Inflammatory macrophage treated with lipopolysaccharide for 1 hour (primary cell): ENCODE measurements at places on chromosomes 12 and 14.

- DNase-seq, result no peak
These were observed 646.5 kb upstream of the SEL1L start for GRCh38 chr14:82180139-82180538.

- DNase-seq, result no peak
These were observed 535.4 kb downstream of the PRKD1 start for GRCh38 chr14:29392287-29392686.

DNA sequence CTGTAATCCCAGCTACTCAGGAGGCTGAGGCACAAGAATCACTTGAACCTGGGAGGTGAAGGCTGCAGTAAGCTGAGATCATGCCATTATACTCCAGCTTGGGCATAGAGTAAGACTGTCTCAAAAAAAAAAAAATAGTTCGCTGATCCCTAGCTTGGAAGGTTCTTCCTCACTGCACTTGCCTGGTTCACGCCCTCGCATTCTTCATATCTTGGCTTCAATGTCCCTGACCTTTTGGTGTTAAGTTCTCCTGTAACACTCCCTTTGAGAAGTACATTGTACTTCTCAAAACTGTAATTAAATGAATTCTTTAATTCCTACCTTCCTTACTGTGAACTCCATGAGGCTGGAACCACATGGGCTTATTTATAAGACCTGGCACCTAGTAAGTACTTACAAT lies 16.5 kb upstream of the TPCN1 start:
- no peak for DNase-seq

DNA sequence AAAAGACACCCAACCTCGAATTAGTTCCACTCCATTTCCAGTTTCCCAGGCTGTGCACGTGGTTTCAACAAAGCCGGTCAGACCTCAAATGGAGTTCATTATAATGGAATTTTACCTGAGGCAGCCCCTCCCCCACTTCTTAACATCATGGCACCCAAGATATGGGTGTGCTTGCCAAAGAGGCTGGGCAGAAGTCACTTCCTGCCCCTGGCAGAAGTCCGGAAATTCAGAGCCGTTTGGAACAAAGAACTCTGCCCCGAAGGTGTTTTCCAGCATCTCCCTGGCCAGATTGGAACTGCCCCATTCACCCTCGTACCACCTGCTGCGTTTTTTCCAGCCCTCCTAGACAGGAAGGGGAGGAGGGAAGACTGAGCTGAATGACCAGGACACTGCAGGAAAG lies 8.2 kb downstream of the VDR start:
- no peak for DNase-seq

DNA sequence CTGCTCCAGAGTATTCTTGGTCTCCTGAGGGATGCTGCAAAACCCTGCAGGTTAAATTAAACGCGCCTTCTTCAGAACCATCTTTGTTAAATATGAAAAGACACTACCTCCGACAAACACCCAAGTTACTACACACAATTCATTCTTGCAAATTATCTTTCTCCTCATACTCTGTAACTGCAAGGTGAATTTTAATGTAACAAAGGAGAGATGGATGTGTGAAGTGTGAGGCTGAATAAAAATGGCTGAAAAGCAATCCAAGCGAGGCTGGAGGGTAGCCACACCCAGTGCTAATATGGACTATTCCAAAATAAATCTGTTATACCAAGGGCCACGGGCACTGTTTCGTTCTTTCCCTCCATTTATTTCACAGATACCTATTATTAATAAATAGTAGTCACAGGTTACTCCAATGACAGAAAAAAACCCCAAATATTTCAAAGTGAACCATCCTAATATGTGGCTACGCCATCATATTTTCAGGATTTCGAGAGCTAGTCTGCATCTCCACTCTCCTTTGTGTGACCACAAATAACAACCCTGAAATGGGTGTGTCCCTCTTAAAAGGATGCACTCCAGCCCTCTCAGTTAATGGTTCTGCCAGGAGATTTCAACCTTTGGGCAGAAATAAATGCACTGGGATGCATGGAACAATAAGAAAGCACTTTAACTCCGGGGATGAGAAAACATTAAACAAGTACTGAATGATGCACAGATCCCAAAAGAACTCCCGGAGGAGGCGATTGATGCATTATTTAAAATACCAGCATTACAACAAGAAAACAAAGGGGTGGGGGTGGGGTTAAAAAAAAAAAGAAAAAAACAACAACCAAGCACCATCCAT lies 53.1 kb upstream of the CCDC175 start:
- DNase-seq, result no peak

- peak; percentile 89 for DNase-seq
These were observed at the start of gene FRMD6 for GRCh38 chr14:51651388-51652167. FRMD6 (plus strand) TSS chr14:51651910; CDS start chr14:51689837, 37,927 bp downstream.

DNA sequence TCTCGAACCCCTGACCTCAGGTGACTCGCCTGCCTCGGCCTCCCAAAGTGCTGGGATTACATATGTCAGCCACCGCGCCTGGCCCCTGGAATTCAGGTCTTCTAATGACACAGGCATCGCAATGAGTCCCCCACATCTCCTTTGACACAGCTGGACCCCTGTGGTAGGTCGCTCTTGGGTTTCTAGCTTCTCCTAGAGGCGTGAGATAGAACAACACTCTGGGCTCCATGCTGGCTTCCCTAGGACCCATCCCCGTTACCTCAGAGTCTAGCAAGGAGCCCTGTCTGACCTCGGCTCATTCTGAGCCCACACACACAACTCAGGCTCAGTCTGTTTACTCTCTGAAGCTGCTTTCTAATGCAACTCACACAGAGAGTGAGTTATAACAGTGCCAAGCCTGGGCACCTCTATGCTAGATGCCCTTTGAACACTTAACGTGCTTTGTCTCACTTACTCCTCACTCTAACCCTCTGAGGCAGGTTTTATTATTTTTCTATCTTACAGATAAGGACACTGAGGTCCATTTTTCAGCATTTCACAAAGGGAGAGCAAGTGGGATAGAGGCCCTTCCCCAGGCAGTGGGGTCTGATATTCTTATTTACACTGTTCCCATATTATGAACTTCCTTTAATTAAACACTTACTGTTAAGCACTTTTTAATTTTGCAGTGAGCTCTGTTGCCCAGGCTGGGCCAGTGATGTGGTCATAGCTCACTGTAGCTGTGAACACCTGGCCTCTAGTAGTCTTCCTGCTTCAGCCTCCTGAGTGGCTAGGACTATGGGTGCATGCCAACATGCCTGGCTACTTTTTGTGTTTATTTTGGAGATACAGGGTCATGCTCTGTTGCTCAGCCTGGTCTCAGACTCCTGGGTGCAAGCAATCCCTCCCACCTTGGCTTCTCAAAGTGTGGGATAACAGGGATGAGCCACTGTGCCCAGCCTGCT lies 40.6 kb upstream of the RBM19 start:
- DNase-seq, result no peak

- no peak for DNase-seq
These were observed 138.5 kb downstream of the ANO2 start for GRCh38 chr12:5806371-5807089.

DNA sequence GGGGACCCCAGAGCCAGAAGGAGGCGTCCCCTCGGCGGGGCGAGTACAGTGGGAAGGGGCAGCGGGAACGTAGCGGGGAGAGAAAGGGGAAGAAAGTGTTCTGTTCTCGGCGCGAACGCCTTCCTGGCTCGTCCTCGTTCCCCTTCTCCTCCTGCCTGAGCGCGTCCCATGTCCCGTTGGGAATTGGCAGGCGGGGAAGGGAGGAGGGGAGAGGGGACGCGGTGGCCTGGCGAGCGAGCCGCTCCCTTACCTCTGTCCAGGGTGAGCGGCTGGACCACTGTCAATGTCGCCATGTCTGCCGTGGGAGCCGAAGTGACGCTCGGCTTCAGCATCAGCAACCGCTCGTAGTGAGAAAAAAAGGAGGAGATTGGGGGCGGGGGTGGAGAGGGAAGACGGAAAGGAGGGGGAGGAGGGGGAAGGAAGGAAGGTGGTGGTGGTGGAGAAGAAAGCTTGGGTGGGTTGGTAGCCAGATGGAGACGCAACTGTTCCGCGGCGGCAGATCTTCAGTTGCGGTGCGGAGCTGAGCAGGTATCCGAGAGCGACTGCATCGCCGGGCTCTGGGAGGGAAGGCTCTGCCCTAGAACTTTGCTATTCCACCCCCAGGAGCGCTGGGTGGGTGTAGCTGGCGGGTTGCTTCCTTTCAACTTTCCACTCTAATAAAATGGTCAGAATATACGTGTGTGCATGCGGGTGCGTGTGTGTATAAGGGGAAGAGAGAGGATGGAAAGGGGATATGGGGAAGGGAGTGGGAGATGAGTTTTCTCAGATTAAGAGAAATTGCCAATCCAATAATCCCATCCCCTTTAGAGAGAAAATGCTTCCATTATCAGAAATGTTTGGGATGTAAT lies at the start of gene LIN7A:
TSS of gene LIN7A (minus strand) at position 544 of the 848 bp plus-strand sequence. CDS start at position 332, 212 bp downstream.
- peak; percentile 12 for DNase-seq

DNA sequence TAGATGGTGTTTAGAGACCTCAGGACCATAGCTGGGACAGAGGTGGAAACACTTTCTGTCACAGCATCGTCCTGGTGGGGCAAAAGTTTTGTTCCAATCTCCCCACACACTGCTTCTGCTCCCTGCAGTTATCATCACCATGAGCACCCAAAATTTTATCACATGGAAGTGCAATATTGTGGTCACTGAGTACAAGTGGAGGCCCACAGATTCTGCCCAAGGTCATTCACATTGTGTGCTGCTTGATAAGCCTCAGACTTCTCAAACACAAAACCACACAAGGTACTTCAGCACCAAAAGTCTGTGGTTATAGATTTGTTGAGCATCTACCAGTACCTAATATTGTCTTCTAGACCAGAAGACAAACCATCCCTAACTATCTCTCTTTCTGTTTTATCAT lies 554 bp upstream of the KRT77 start:
- DNase-seq, result no peak

- no peak for DNase-seq
These were observed 127.2 kb downstream of the BCAT1 start for GRCh38 chr12:24821691-24822090.

DNA sequence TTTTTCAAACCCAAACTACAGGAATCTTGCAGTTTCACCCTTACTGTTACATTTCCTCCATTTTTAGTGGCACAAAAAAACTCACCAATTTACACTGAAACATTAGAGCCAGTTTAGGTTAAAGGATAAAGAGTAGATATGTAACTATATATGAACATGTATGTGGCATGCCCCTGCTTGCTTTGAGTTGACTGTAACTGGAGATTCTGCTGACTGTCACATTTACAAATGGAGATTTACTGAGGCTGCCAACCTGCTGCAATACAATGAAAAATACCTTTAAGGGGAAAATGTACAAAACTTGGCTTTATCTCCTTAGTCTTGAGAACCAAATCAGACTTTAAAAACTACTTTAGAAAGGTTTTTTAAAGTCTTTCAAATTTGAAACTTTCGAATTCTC lies 28.3 kb downstream of the STON2 start:
- DNase-seq, result no peak

DNA sequence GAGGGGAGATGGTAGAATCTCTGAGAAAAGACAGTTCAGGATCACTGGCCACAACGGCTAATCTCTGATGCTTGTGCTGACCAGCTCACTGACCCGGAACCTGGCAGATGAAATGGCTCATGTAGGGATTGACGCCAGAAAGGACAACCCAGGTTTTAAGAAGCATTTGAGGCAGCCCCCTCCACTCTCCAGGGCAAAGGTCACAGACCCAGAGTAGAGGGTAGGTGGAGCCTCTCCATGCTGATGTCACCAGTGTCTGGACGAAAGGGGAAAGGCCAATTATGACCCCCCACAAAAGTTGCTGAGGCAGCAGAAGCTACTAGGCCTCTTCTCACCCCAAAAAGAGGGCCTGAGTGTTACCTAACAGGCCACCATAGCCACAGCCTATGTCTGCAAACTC lies 1.2 kb downstream of the METTL1 start:
- DNase-seq, result peak; percentile 67

GRCh38 chr12:1662761-1663439 lies 28.0 kb upstream of the ADIPOR2 start:
- DNase-seq, result no peak

DNA sequence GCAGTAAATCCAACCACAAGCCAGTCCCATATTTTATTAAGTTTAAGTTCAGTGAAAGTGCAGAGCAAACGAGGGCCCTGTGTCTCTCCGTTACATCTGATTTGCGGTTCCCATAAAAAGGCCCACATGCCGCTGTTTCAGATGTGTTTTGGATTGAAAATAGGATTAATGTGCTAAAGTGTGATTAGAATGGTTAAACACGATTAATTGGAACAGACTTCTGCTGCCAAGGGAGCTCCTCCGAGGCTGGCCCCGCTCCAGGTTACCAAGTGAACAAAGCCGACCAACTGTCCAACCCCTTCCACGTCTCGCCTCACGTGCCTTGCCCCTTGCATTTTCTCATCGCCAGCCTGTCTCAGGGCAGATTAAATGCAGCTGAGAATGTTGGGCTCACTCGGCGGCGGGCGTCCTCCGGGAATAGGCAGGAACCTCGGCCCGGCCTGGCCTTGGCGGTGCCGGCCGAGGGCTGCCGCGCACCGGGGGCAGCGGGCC lies 166.5 kb upstream of the GSC start:
- no peak for DNase-seq

DNA sequence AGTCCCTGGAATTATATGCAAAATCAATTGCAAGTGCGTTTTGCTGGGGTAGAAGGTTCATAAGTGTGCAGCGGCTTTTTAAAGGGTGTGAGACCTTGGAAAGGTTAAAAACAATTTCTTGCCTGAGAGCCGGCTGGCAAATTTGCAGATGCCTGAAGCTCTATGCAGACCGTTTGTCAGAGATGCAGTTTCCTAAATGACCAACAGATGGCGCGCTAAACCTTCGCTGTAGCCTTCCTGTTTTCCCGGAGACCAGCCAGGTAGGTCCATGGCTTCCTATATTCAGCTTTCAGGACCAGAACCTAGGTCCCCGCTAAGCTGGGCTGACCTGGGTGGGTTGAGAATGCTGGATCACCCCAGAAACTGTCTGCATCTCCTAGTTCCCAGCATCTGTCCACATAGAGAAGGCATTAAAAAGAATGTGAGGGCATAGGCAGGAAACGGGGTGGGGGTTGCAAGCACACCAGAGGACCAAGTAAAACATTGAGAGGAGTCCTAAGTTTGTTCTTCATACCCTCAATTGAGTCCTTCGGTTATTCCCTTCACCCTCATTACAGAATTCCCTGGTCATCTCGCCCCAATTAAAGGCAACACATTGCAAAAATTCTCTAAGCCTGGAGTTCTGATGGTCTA lies 5.7 kb upstream of the NOS1 start:
- DNase-seq, result peak; percentile 25

- DNase-seq, result no peak
These were observed 30.3 kb downstream of the FBXL14 start for GRCh38 chr12:1564067-1564466.
